ENCODE measurements at places on chromosomes 5 and 9.

DNA sequence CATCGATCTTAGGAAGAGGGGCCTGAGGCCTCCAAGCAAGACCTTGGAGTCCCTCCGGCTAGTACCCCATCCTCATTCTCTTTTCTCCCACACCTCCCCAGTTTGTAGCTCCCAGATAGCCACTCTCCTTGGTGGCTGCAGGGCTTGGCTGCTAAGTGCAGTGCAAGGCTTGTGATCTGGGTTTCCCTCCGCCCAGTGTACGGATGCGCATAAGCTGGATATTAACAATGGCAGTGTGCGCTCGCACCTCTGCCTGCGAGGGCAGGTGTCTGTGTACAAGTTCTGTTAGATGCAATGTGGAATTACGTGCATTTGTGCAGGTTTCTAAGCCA, 71.0 kb upstream of the TBCA start:
- DNase-seq: no peak

- peak; percentile 67 for DNase-seq
These were observed 79.3 kb upstream of the ITGA1 start for GRCh38 chr5:52708463-52708862.

- peak; percentile 98 for DNase-seq
These were observed 192.6 kb downstream of the TLE4 start for GRCh38 chr9:79764374-79764773.

GRCh38 chr5:65394087-65394486, 87.6 kb downstream of the ADAMTS6 start:
- DNase-seq: peak; percentile 83

GRCh38 chr5:77630114-77630680, 8.3 kb downstream of the OTP start:
- peak; percentile 44 for DNase-seq

Data from fibroblast of skin of scalp (primary cell).